ENCODE measurements at places on chromosomes 3 and 15. TPM values are rescaled to one million over a fixed set of nuclear protein-coding genes. Genes with fewer than 3 reads are reported as not detected.

The FOXL2NB gene
- total RNA-seq: 0.66 TPM

The GOLGA8O gene
- 0.44 TPM for total RNA-seq

The IL12A gene
- 7.2 TPM for total RNA-seq

The HHLA2 gene
- not detected for total RNA-seq

The BFSP2 gene
- total RNA-seq: not detected

The DUSP7 gene
- total RNA-seq: 37.5 TPM

The SPATA12 gene
- total RNA-seq: not detected

The MESP2 gene
- total RNA-seq: not detected

The ADCY5 gene
- total RNA-seq: not detected

The RTP4 gene
- 1.4 TPM for total RNA-seq

All from placental pericyte (primary cell).